ENCODE measurements at places on chromosomes 4 and X.
A peak's percentile ranks its signal among the peaks of the same experiment; 100 is the strongest.

GRCh38 chr4:151247395-151247794 lies 29.6 kb upstream of the PRSS48 start:
- no peak for DNase-seq
- no peaks in the 10 kb centered on the region for H3K27me3 ChIP-seq
- H3K4me3 ChIP-seq: no peak overlapping the region
- no peaks in the 10 kb centered on the region for H3K4me1 ChIP-seq
- no peaks in the 10 kb centered on the region for H3K36me3 ChIP-seq

- no peak overlapping the region for H3K27ac ChIP-seq
- no peak overlapping the region for H3K4me3 ChIP-seq
- H3K36me3 ChIP-seq: peaks cover 45% of the 10 kb centered on the region
- DNase-seq: no peak
- H3K4me1 ChIP-seq: no peaks in the 10 kb centered on the region
These were observed 36.3 kb downstream of the GPR143 start for GRCh38 chrX:9729171-9729885.

DNA sequence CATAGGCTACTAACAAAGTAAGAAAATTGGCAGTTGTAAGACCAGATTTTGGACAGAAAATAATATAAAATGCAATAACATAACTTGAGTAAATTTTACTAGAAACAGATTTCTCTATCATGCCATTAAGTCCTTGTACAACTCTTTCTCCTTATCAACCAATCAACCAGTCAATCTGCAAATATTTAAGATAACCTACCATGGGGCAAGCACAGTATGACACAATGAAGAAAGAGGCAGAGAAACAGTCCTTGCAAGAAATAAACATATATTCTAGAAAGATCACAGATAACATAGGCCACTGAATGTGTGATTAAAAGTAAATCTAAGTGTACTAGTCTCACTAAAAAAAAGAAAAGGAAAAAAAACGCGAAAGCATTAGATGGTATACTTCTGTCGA lies 194.8 kb downstream of the PPP3CA start:
- no peak overlapping the region for H3K27ac ChIP-seq
- peaks cover 7% of the 10 kb centered on the region for H3K4me1 ChIP-seq
- no peaks in the 10 kb centered on the region for H3K36me3 ChIP-seq
- no peaks in the 10 kb centered on the region for H3K27me3 ChIP-seq

GRCh38 chr4:117466388-117466787 lies 381.0 kb upstream of the TRAM1L1 start:
- no peak for DNase-seq
- H3K36me3 ChIP-seq: no peaks in the 10 kb centered on the region
- no peak overlapping the region for H3K27ac ChIP-seq
- no peaks in the 10 kb centered on the region for H3K27me3 ChIP-seq
- no peaks in the 10 kb centered on the region for H3K4me1 ChIP-seq

DNA sequence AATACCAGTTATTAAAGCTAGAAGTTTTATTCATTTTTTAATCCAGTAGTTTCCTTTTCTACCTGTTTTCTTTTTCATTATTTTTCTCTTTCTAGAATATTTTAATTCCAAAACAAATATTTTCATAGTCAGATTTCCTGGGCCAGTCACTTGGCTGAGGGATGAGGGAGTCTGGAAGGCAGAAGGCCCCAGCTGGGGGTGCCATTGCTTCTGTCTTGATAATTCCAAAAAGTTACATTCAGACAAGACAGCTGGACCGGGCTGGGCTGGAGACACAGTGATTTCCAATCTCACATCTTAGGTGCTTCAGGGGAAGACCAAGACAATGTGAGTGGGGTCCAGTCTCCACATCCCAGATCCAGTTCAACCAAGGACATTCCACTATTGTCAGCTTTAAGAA lies 263.5 kb downstream of the TMA16 start:
- H3K27ac ChIP-seq: no peak overlapping the region
- H3K36me3 ChIP-seq: no peaks in the 10 kb centered on the region
- no peak for DNase-seq
- no peaks in the 10 kb centered on the region for H3K4me1 ChIP-seq

GRCh38 chrX:9114245-9114644 lies 80.3 kb upstream of the FAM9B start:
- no peak overlapping the region for H3K4me3 ChIP-seq
- peaks cover 2% of the 10 kb centered on the region for H3K27me3 ChIP-seq
- no peak for DNase-seq
- no peaks in the 10 kb centered on the region for H3K4me1 ChIP-seq
- no peak overlapping the region for H3K27ac ChIP-seq

DNA sequence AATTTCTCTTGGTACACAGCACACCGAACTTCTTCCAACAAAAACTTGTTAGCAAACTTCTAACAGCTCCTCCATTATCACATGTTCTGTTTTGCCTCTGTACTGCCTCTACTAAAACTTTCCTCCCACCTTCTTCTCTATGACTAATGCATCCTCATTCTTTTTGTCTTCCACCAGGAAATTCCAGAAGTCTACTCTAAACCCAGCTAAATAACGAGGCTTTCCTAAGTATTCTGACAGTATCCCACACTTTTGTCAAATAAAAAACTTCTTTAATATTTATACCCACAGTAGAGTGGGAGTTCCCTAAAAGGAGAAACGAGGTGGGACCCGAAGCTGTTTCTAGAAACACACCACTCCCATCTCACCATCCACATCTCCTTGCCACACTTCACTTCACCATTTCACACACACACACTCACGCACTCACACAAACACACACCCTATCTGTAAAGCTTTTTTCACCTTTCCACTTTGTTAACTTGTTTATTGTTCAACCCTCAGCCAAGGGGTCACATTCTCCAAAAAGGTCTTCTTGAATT lies 280.3 kb downstream of the ARAP2 start:
- no peaks in the 10 kb centered on the region for H3K27me3 ChIP-seq
- DNase-seq: no peak
- peak overlapping the region; percentile 58 for H3K27ac ChIP-seq
- no peak overlapping the region for H3K4me3 ChIP-seq
- peaks cover 10% of the 10 kb centered on the region for H3K4me1 ChIP-seq
- no peaks in the 10 kb centered on the region for H3K36me3 ChIP-seq
